Aorta (tissue), 5 donors: ENCODE measurements at places on chromosomes 1 and 21. TPM values are rescaled to one million over a fixed set of nuclear protein-coding genes. Genes with fewer than 3 reads are reported as not detected.

PYGO2 gene
- total RNA-seq = 23.6 TPM

DNA sequence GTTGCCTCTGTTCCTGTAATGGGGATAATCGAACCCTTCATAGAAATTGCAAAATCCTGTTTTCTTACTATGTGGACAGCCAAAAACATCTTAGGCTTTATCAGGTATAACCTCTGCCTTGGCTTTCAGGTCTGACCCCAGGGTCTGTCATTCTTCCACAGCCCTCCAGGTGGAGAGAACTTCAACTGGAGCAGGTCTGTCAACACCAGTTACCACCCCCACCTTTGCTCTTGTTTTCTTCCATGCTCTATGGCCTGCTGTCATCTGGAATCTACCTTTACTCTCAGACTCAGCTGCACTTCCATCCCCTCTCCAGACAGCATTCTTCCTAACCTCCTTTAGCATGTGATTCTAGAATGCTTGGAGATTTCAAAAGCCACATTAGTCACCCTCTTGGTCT lies 10.4 kb upstream of the GJA9 start:
- no peak for DNase-seq

ITLN2 gene
- not detected for total RNA-seq

CELA2A gene
- total RNA-seq = not detected

GRCh38 chr1:223667484-223668182 lies 2.1 kb upstream of the CAPN8 start:
- DNase-seq = no peak

DNA sequence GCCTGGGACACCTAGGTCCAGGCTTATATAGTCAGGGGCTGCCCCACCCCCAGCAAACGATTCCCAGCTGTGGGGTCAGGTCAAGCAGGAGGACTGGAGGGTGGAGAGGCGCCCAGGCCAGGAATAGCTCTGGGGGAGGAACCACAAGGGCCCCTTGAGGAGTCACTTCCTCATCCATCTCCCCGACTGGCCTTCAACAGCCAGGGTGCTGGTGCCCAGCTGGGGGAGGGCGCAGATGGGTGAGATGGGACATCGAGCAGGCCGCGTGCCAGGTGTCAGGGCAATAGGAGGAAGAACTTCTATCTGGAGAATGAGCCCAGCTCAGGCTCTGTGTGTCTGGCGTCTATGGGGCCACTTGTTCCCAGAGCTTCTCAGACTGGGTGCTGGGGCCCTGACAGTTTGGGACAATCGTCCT lies 208 bp upstream of the MYBPH start:
- peak; percentile 72 for DNase-seq

- no peak for DNase-seq
These were observed 2.1 kb downstream of the SLC22A15 start for GRCh38 chr1:115978292-115978941.

TRAF5 gene
- total RNA-seq = 51.5 TPM

- no peak for DNase-seq
These were observed 53.3 kb upstream of the ITPKB start for GRCh38 chr1:226792368-226792767.

DNA sequence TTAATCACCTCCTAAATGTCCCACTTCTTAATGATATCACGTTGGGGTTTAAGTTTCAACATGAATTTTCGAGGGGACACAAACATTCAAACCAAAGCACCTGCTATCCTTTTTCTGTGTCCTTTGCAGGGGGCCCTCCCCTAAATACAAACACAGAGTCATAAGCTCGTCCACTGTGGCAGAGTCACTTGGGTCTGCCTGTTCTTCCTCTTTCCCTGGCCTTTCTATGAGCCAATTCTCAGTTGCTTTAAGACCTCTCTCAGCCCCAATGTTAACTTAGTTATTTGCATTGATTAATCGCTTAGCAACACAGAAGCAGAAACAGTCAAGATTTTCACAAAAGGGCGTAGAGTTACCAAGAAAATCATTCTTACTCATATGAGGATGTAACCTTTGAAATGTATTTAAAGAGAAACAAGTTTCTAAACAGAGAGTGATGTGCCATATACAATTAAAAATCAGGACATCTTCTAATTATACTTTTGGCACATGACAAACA lies 14.9 kb downstream of the APCS start:
- DNase-seq = no peak

- DNase-seq = no peak
These were observed 123.2 kb upstream of the HMCN1 start for GRCh38 chr1:185610954-185611353.

- no peak for DNase-seq
These were observed 56.3 kb upstream of the ANGPTL3 start for GRCh38 chr1:62541048-62541447.

DDOST gene
- total RNA-seq = 123 TPM

- DNase-seq = no peak
These were observed 48.9 kb downstream of the SPATA46 start for GRCh38 chr1:162327788-162328165.

GRCh38 chr1:164901031-164901430 lies 342.0 kb downstream of the PBX1 start:
- no peak for DNase-seq
